ENCODE measurements at places on chromosomes 11 and 22. TPM values are rescaled to one million over a fixed set of nuclear protein-coding genes. Genes with fewer than 3 reads are reported as not detected.

Gene BARX2
- total RNA-seq: not detected

Gene OR5P2
- total RNA-seq: not detected

Gene GRIA4
- not detected for total RNA-seq

Gene DEFB131B
- not detected for total RNA-seq

Gene PKDREJ
- total RNA-seq: 0.05 TPM

Gene UBQLN3
- not detected for total RNA-seq

Gene LDHAL6A
- not detected for total RNA-seq

Gene TPBGL
- 0.11 TPM for total RNA-seq

DNA sequence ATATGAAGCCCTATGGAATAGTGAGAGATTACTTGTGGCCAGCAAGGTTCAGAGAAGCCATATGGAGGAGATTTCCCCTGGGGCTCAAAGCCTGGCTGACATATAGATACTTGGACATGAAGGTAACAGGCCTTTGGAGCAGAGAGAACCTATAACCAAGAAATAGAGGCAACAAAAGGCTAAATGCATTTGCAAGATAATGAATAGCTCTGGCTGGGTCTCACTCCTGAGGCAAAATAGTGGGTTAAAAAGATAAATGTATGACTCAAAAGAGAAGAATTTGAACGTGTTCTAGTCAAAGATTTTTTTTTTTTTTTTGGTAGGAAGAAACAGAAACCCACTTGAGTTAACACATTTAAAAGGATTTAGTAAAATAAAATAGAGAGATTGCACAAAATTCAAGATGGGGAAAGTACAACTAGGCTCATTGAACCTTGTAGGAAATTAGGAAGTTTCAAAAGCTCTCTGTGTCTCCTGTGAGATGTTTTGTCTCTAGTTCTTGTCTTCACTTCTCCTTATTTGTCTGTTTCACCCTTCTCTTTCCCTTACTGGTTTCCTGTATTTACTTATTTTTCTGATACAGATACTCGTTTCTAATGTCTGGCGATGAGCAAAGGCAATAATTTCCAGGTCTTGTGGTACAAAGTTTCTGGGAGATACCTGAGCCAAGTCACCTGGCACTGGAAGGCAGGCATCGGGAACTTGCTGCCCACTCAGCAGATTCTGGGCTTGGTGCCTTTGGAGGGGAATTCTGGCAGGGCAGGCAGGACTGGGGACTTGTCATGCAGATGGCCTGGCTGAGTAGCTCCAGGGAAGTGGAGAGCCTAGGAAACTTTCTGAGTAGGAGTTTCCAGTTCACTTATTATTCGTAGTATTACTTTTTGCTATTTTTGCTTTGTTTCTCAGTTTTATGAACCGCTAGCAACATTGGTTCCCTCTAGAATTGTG lies 49.2 kb upstream of the SESN3 start:
- no peak for DNase-seq

DNA sequence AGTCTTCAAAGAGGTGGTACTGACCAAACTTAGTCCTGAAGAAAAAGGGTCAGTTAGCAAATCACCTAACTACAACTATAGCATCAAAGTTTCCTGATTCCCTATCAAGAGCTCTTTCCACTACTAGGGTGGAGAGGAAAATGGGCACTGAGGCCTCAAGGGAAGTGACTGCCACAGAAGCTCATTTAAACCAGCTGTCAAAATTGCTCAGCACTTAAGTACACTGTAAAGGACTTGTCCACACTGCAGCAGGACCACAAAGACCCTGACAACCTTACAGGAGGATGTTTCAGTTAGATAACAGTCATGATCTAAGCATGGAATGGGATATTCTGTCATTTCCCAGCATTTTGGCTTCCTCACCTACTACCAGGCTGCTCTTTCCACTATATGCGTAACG lies 33.0 kb downstream of the FAM168A start:
- no peak for DNase-seq

GRCh38 chr22:47194476-47195155 lies 432.2 kb downstream of the TBC1D22A start:
- no peak for DNase-seq

DNA sequence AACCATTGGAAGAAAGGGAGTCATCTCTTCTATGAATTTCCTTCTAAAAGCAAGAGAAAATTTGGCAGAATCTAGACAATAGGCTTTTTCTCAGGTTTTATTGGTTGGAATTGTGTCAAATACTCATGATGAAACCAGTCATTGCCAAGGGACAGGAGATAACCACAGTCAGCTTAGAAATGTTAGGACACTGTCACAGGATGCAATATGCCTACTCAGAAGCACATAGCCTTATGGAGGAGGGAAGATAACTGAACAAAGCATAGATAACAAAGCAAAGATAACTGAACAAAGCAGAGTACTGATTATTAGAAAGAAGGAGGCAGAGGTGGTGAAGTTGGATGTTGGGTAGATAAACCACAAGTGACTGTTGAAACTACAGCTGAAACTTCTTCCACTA lies 303.5 kb upstream of the PDGFD start:
- DNase-seq: no peak

- DNase-seq: no peak
Measured at GRCh38 chr11:26335903-26336302, 4.0 kb downstream of the ANO3 start.

DNA sequence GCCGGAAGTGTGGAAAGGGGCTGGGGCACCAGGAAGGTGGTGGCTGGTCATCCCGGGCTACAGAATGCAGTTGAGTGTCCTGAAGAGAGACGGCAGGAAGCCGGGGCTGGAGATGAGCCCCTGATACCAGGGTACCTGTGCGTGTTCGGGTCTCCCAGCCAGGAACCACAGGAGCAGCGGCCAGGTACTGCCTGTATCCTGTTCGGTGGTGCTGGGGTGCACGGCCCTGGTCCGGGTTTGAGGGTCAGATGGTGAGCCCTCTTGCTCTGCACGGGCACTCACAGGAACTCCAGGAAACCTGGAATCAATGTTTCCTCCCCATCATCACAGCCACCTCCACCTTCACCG lies 253.1 kb upstream of the B3GAT1 start:
- DNase-seq: no peak

DNA sequence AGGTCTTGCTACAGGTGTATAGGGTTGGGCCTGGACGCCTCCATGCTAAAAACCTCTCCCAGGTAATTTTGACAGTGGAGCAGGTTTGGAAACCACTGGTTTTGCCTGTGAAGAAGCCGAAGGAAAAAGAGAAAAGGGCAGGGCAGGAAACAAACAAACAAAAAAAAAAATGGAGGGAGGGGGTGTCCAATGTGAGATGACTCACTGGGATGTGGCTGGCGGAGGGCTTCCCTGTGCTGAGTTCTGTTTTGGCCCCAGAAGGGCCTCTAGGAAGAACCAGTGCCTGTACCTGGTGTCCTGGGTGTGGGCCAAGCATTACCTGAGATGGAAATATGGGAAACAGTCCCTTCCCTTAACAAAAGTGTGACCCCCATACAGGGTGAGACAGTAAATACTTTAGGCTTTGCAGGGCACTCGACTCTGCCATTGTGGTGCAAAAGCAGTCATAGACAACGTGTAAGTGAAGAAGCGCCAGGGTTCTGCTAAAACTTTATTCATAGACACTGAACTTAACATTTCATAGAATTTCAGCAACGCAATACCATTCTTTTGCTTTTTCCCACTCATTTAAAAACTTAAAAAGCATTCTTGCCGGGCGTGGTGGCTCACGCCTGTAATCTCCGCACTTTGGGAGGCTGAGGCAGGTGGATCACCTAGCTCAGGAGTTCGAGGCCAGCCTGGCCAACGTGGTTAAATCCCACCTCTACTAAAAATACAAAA lies 9.5 kb upstream of the DGKZ start:
- no peak for DNase-seq

DNA sequence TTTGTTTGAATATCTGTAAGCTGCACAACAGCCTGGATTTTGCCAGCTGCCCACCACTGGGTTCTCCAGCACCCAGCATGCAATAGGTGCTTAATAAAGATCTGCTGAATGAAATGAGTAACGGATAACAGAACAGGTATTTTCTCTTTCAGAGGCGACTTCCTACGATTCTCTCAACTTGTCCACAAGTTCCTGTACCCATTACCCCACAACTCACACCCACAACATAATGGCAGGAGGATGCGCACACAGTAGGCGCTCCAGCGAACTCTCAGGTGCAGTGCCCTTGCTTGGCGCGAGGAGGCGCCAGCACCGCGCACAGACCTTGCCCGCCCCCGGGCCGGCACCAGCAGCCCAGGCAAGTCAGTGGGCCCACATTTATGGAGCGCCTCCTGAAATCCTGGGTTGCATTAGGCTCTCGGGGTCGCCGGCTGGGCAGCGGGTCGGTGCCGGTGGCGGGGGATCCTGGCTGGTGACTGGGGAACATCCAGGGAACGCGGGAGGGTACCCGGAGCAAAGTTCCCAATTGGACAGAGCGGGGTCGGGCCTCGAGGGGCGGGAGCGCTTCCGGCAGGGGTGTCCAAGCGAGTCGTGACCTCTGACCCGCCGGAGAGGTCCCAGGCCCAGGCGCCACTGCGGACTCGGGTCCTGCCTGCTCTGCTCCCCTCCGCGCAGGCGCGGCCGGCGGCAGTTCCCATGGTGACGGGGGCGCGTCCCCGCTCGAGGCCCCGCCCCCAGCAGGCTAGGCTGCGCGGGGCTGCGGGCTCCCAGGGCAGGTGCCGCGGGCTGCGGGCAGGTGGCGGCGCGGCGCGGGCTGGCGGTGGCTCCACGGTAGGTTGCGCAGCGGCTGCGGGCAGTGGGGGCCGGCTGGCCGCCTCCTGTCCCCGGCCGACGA lies at the start of gene KIAA1671:
Gene KIAA1671, plus strand, starts transcription at position 775 of the 895 bp plus-strand sequence. CDS start 75,284 bp downstream, outside the sequence.
- peak; percentile 92 for DNase-seq

Measured in Right ventricle myocardium superior (tissue), 1 donor.